ENCODE measurements at places on chromosomes 3 and 15.

GRCh38 chr15:76575274-76575673 is 238.7 kb downstream of the ISL2 start:
- no peak for DNase-seq

DNA sequence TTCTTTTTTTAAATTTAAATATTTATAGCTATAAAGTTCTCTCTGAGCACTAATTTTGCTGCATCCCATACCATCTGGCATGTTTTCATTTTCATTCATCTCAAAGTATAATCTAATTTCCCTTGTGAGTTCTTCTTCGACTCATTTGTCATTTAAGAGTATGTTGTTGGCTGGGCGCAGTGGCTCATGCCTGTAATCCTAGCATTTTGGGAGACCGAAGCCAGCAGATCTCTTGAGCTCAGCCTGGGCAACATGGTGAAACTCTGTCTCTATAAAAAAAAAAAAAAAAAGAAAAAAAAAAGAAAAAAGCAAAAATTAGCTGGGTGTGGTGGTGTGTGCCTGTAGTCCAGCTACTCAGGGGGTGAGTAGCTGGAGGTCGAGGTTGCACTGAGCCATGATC is 34.8 kb downstream of the MAP1A start:
- no peak for DNase-seq

DNA sequence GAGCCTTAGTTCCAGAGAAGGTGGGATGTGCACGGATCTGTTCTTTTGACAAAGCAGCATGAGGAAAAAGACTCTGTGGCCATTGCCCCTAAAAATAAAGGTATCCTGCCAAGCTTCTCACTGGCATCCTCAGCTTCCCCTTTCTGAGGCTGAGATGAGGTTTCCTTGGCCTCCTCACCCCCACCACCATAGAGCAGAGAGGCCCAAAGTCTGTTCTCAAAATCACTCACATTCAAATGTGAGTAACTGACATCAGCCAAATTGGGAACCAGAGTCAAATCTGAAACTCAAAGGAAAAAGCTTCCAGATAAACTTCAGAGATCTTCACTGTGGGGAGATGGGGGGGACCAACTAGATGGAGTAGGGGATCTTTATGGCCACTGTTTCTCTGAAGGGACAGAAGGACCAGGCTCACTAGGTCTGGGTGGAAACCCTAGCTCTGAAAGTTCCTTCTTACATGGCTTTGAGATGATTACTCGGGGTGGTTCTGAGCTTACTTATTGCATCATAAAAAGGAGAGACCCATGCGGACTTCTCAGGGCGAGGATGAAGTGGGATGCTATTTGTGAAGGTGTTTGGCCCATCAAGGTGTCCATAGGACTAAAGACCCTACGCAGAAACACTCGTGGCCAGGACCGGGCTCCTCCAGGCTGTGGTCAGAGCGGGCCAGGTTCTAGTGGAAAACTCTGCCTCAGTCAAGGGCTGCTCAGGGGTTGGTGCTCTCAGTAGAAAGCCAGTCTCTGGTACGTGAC is 61.5 kb upstream of the MEF2A start:
- DNase-seq: no peak

GRCh38 chr3:30006111-30006510 is 600.3 kb upstream of the TGFBR2 start:
- no peak for DNase-seq

GRCh38 chr3:85785766-85786165 is 827.0 kb downstream of the CADM2 start:
- DNase-seq: no peak

DNA sequence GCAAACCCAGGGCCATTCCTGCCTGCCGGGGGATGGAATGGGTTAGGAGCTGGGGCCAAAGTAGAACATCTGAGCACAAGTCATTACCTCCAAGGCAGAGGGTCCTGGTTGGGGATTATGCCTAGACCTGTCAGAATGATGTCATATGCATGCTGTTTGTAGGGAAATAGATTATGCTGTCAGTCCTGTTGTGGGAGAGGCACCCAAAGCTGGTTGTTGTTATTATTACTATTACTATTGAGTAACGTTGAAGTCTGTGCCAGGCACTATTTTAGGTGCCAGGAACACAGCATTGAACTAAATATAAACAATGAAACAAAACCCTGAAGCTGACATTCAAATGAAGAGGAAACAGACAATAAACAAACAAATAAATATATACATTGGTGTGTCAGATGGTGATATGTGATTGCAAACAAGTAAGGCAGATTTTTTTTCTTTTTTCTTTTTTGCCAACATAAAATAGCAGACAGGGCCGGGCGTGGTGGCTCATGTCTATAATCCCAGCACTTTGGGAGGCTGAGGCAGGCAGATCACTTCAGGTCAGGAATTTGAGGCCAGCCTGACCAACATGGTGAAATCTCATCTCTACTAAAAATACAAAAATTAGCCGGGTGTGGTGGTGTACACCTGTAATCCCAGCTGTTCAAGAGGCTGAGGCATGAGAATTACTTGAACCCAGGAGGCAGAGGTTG is 2.0 kb downstream of the P4HTM start:
- no peak for DNase-seq

DNA sequence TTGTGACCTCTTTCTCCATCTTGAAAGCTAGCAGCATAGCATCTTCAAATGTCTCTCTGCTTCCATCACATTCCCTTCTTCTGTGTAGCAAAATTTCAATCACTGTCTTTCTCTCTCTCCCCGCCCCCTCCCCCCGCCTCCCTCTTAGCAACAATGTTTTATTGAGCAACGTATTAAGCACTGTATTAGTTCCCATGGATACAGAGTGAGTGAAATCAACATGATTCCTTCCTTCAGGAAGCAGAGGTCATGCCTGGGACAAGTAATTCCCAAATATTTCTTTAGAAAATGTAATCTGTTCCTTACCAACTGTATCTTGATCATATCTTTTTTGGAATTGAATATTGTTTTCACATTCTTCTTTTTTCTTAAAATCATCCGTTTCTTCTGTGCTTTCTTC is 373.7 kb upstream of the NECTIN3 start:
- DNase-seq: no peak

DNA sequence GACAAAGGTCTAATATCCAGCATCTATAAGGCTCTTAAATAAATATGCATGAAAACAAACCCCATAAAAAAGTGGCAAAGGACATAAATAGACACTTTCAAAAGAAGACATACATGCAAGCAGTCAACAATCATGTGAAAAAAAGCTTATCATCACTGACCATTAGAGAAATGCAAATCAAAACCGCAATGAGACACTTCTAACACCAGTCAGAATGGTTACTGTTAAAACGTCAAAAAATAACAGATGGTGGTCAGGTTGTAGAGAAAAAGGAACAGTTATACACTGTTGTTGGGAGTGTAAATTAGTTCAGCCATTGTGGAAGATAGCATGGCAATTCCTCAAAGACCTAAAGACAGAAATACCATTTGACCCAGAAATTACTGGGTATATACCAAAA is 440.7 kb upstream of the KCNMB2 start:
- no peak for DNase-seq

DNA sequence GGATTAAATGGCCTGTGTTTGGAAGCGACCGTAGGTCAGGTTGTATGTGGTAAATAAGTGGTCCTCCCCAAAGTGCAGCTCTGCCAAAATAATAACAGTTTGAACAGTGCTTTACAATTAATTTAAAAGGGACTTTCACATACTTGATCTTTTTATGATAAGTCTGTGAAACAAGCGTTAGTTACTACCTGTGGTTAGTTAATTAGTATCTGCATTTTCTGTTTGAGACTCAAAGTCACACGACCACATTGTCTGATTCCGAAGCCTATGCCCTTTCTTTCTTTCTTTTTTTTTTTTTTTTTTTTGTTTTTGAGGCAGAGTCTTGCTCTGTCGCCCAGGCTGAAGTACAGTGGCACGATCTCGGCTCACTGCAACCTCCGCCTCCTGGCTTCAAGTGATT is 45.1 kb downstream of the ATG7 start:
- DNase-seq: no peak

GRCh38 chr15:42710662-42711061 is 26.3 kb downstream of the CDAN1 start:
- no peak for DNase-seq

DNA sequence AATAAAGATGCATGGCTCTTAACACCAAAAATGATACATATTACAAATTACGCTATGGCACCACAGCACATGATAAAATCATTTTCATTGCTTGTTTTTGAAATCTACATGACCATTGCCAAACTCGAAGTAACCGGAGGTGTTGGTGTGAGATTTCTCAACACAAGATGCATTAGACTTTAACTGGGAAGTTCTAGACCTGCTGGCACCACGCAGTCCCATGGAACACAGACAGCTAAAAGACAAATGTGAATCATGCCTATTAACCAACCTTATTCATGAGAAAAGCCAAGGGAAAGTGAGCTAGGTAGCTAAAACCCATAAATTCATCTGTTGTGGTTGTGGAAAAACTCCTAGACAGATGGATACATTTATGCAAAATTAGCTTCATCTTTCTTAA is 595.4 kb downstream of the FOXP1 start:
- DNase-seq: no peak

- DNase-seq: no peak
Measured at GRCh38 chr15:45442507-45443135, 64.3 kb upstream of the GATM start.

DNA sequence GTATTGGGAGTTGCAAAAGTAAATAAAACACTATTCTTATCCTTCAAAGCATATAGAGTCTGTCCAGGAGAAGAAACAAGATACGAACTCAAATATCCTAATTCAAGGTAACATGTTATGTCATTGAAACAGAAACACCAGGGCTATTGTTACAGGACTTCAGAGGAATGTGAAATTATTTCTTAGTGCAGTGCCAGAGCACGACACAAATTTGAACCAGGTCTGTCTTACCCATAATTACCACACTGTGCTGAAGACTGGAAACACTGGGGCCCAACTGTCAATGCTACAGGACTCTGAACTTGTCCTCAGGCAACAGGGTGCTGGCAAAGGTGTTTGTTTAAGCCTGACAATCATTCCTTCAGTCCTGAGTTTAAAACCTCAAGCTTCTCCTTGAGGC is 633.6 kb upstream of the UBE2E2 start:
- no peak for DNase-seq

DNA sequence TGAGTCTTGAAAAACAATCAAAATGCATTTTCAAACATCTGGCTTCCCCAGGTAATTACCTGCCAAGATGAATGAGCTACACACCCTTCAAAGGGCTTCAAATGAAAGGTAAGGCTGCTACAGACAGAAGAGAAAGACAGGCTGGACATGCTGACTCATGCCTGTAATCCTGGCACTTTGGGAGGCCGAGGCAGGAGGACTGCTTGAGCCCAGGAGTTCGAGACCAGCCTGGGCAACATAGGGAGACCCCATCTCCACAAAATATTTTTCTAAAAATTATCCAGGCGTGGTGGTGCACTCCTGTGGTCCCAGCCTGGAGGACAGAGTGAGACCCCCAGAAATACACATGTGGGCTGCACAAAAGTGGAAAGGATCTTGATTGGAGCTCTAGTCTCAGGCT is 14.5 kb upstream of the ZFYVE19 start:
- no peak for DNase-seq

GRCh38 chr3:15097891-15098290 is 1.1 kb downstream of the RBSN start:
- no peak for DNase-seq

DNA sequence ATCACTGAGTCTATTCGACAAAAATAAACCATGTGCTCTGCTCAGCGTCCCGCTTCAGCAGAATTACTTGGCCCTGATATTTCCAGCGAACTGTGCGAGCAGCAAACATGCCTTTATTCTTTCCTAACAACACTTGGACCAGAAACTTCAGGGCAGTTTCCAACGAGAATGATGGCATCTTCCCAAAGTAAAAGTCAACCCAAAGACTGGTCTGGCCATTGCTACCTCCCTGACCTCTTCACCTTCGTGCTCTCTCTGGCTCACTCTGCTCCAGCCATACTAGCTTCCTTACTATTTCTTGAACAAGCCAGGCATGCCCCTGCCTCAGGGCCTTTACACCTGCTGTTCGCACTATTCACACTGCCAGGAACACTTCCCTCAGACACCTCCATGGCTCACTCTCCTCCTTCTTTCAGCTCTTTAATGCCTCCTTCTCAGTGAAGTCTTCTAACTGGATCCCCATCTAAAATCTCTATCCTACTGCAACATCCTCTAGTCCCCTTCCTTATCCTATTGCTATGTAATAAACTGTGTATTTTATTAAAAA is 6.3 kb downstream of the HOMER2 start:
- DNase-seq: no peak

GRCh38 chr15:73518180-73518862 is 75.4 kb downstream of the REC114 start:
- no peak for DNase-seq

DNA sequence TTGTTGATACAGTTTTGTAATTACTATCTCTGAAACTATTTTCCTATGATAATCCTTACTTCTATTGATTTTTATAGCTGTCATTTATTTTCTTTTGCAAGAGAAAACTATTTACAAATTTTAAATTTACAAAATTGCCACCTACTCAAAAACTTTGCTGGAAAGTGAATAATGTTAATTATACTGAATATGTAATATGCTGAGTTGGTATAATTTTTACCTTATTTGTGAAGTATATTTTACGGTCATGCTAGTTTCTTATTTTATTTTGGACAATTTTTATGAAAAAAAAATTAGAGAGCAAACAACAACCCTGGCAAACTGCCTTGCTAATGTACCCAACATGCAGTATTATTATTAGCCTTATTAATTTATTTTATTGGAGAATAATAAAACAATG is 2.9 kb downstream of the KCNH8 start:
- no peak for DNase-seq

DNA sequence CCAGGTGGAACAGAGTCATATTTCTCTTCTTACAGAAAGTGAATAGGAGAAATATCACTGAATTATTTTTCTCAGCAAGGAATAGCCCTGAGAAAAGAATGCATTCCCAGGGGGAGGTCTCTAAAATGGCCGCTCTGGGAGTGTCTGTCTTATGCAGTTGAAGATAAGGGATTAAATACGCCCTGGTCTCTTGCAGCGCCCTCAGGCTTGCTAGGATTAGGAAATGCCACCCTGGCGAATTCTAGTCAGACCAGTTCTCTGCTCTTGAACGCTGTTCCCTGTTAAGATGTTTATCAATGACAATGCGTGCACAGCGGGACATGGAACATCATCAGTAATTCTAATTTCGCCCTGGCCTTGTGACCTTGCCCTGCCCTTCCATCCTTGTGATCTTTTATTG is 949.0 kb upstream of the SEMA6D start:
- DNase-seq: no peak

DNA sequence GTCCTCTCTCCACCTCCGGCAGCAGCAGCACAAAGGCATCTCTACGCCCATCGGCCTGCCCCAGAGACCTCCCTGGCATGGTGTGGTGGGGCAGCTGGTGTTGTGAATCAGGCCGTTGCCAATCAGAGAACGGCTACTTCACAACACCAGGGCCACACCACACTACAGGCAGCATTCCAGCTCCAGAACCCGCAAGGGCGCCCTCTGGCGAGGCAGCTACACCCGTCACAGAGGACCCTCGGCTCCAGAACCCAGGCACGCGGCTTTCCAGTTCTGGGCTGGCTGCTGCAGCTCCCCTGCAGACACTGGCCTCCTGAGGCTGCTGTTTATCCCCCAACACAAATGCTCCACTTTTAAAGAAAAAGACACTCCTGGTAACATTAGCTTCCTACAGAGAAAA is 127.5 kb upstream of the TOPAZ1 start:
- DNase-seq: peak; percentile 20

GRCh38 chr3:14789221-14789620 is 29.5 kb upstream of the FGD5 start:
- no peak for DNase-seq
